ENCODE measurements at places on chromosomes 4 and X.

- no peak for DNase-seq
Measured at GRCh38 chrX:51215266-51215665, 117.4 kb upstream of the NUDT10 start.

GRCh38 chrX:113747274-113747973, 836.5 kb upstream of the HTR2C start:
- DNase-seq: no peak

DNA sequence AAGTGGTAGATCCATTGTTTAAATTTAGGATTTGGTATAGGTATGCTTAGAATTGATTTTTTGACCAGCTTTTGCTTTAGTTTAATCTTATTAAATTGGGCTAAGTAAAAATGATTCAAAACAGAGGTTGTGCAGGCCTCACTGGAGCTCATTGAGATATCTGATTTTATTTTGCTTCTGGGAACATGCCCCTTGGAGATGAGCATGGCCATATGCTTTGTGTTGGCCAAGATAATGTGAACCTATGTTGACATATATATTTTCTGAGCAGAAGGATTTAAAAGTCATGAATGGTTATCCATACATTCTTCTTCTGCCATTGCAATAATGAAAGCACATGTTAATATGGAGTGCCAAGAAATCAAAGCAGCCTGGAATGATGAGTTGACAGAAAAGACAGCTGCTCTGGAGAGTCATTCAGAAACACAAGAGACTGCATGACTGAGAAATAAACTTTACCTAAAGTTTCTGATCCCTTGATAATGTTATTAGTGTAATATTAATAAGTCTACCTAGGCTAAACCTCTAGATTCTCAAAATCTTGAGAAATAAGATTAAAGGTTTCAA, 489.7 kb upstream of the GNPDA2 start:
- DNase-seq: no peak

GRCh38 chr4:106810122-106810521, 226.0 kb downstream of the DKK2 start:
- no peak for DNase-seq

DNA sequence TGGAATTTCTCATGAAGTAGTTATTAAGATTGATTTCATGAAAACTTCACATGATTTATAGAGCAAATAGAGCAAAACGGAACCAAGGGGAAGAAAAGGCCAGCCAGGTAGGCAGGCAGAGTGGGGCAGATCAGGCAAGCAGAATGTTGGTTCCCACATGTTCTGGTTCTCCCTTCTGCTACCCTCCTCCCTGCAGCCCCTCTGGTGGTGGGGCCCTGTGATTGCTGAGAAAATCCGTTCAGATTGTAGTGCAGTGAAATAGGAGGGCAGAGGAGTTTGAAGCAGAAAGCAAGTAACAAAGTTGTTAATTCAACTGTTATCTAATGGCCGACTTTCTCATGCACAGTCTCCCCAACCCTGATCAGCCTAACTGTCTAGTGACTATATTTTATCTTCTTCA, 185.3 kb downstream of the MID1IP1 start:
- DNase-seq: no peak

GRCh38 chr4:168535689-168536088, 38.8 kb downstream of the PALLD start:
- DNase-seq: no peak

DNA sequence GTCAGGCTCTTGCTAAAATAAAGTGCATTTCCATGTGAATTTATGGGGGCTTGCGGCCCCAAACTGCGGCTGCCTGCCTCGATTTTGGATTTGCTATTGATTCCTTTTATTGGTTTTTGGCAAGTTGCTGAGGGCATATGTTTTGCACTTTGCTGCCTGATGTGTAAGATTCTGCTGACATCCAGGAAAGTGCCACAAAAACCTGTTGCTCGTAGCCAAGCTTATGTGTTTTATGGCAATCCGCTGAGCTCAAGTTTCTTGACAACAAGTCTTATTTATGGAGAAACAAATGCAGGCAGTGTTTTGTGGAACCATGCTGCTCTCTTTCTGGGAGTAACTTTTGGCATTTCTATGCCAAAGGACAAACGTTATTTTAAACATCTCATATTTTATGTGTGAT, 97.3 kb upstream of the DDIT4L start:
- DNase-seq: no peak

DNA sequence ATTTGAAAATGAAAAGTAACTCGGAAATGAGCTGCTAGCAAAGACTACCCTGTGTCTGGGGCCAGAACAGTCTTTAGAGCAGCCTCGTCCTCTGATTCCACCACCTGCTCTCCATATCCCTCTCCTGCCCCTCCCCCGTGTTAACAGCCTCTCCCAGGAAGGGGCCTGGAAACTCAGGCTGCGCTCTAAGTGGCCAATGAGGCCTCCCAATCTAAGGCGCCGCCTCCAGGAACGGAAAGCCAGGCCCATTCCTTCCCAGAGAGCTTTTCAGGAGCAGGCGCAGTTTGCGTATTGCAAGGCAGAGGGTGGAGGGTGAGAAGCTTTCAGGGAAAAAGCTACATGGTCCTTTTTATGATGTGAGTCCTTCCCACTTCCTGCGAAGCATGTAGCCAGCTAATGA, 31.2 kb downstream of the RS1 start:
- no peak for DNase-seq

DNA sequence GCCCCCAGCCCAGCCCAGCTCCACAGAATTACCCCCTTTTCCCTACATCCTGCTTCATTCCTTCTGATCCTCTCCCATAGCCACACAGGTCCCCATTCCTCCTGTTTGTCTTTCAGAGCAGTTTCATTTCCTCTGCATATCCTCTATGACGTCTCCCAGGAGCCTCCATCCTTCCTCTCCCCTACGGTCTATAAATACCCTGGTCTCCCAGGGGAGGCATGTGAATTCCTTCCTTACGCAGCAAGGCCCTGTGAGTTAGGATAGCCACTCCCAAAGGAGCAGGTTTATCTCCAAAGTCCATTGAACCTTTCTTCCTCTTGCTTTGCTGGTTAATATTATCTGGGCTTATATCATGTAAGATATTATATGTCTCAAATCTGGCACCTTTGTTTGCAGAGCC, 8.4 kb upstream of the APLN start:
- no peak for DNase-seq

GRCh38 chrX:151398346-151398745, 1.3 kb downstream of the VMA21 start:
- DNase-seq: no peak

- DNase-seq: no peak
Measured at GRCh38 chr4:22730021-22730420, 37.3 kb downstream of the GBA3 start.

DNA sequence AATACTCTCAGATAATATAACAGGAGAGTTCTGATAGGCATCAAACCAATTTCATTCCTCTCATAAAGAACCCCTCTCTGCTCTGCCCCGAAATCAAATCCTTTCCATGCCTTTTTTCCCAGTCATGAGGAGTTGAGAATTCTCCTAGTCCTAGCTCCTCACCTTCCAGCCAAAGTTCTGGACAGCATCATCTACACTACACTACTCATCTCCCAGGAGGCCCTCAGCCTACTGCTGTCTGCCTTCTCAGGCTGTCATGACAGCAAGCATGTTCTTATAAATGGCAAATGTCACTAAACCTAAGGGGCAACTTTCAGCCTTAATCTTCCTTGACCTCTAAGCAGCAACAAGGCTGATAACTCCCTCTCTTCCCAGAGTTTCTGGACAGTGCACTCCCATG, 26.6 kb downstream of the MAPK10 start:
- DNase-seq: no peak

DNA sequence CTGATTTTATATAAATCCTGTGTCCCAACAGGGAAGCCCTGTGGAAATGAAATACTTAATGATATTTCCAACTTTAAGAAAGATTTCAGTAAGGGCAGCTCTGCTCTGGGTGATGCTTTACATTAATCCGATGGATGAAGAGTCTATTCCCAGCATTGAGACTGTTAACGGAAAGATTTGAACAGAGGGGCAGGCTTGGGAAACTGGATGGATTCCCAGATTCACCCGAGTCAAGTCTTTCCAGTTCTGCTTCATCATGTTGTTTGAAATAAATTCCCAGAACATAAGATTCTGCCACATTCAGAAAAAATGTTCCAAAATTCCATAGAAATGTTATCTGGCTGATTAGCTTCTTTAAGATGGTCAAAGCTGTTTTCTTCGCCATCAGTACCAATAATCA, 246.0 kb downstream of the FBXW7 start:
- no peak for DNase-seq

GRCh38 chr4:4594285-4594920, 52.6 kb upstream of the STX18 start:
- no peak for DNase-seq

DNA sequence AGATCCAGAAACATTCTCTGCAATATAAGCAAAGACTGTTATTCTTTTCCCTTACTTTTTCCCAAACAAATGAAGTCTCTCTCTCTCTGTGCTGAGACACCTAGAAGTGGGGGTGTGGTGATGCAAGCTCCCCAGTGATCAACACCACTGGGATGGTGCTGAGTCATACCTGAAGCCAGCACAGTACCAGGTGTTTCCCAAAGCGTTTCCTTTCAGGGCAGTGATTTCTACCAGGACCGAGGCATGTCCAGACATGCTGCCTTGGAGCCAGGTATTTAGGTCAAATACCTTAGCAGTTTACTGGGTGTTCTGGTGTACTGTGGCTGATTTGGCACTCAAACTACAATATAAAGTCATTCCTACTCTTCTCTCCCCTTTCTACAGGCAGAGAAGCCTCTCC, 726.5 kb downstream of the FAM133A start:
- DNase-seq: no peak

DNA sequence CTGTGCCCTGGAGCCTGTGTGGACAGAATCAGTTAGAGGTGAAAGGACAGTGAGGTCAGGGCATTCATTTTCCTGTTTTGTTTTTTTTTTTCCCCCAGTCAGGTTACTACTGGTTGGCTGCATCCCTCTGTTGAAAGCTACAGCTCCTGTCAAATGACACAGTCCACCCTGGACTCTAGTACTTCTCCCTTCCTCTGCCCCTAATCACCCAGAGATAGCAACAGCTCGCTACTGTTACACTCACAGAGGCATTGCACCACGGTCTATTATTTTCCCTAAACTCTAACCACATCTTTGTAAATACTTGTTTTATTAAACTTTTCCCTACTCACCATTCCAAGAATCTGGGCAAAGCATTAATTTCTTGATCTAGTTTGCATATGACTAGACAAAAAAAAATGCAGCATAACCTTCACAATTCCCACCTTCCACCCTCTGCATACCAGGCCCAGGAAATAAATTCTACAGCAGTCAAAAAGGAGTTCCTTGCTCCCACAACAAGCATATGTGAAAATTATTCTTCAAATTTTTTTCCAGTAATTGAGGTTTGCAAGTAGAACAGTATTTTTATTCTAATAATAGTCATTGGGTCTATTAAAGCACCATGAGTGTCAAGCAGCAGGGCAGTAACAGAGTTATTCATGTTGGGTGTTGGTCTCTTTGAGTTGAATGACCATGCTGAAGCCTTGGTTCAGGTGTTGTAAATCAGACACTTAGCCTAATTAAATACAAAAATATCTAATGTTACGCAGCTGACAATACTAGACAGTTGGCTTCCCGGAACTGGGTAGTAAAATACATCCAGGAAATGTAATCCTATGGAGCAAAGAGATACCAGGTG, 329.2 kb downstream of the INPP4B start:
- no peak for DNase-seq

GRCh38 chr4:145435646-145436045, 46.0 kb upstream of the SMAD1 start:
- DNase-seq: no peak
